ENCODE measurements at places on chromosomes 2 and 18. TPM values are rescaled to one million over a fixed set of nuclear protein-coding genes. Genes with fewer than 3 reads are reported as not detected.

B3GNT7 gene
- total RNA-seq: not detected

SERPINE2 gene
- total RNA-seq: 524 TPM

NGEF gene
- 6.2 TPM for total RNA-seq

CMPK2 gene
- 1.4 TPM for total RNA-seq

REG3A gene
- total RNA-seq: not detected

GKN2 gene
- not detected for total RNA-seq

CD8A gene
- total RNA-seq: under 0.01 TPM

FLACC1 gene
- total RNA-seq: 1.5 TPM

SCTR gene
- total RNA-seq: not detected

LINC00305 gene
- not detected for total RNA-seq

KCNIP3 gene
- 3.1 TPM for total RNA-seq

ACTR3 gene
- 216 TPM for total RNA-seq

CHRNG gene
- total RNA-seq: not detected

SMAD4 gene
- total RNA-seq: 68.7 TPM

NTSR2 gene
- not detected for total RNA-seq

UCN gene
- total RNA-seq: 0.59 TPM

MYO7B gene
- total RNA-seq: 0.37 TPM

DOK6 gene
- total RNA-seq: not detected

VRK2 gene
- total RNA-seq: 30.1 TPM

FBXO15 gene
- total RNA-seq: 0.37 TPM

PLCL1 gene
- 0.37 TPM for total RNA-seq

IGFBP2 gene
- 4.0 TPM for total RNA-seq

GCFC2 gene
- total RNA-seq: 19.7 TPM

PLGLB2 gene
- total RNA-seq: 2.0 TPM

IDH1 gene
- total RNA-seq: 127 TPM

CTNNA2 gene
- not detected for total RNA-seq

SCN7A gene
- not detected for total RNA-seq

TPRKB gene
- total RNA-seq: 31.2 TPM

ABCG8 gene
- total RNA-seq: not detected

LRRC30 gene
- not detected for total RNA-seq

CD28 gene
- total RNA-seq: not detected

SIX3 gene
- total RNA-seq: 0.39 TPM

ASPRV1 gene
- 0.20 TPM for total RNA-seq

All from subcutaneous preadipocyte (primary cell).